ENCODE measurements at places on chromosomes 1 and 21. TPM values are rescaled to one million over a fixed set of nuclear protein-coding genes. Genes with fewer than 3 reads are reported as not detected.

GRCh38 chr1:11880911-11881748 lies 22.4 kb upstream of the NPPB start:
- no peaks in the 10 kb centered on the region for H3K27me3 ChIP-seq
- H3K4me3 ChIP-seq = no peak overlapping the region
- no peak overlapping the region for H3K27ac ChIP-seq
- no peak for DNase-seq

Gene CR2
- total RNA-seq = 0.29 TPM

Gene AMY2A
- total RNA-seq = not detected

Gene FCRL5
- total RNA-seq = 5.2 TPM

All from breast epithelium (tissue), 4 donors.